ENCODE measurements at places on chromosomes 4 and X.

- DNase-seq, result no peak
Measured at GRCh38 chrX:2698604-2699003, 7.5 kb downstream of the CD99 start.

- peak; percentile 10 for DNase-seq
Measured at GRCh38 chrX:135295238-135295943, 13.9 kb upstream of the ETDC start.

- DNase-seq, result no peak
Measured at GRCh38 chr4:123653236-123653635, 256.6 kb downstream of the SPRY1 start.

- no peak for DNase-seq
Measured at GRCh38 chrX:13110433-13111324, 66.3 kb upstream of the FAM9C start.

DNA sequence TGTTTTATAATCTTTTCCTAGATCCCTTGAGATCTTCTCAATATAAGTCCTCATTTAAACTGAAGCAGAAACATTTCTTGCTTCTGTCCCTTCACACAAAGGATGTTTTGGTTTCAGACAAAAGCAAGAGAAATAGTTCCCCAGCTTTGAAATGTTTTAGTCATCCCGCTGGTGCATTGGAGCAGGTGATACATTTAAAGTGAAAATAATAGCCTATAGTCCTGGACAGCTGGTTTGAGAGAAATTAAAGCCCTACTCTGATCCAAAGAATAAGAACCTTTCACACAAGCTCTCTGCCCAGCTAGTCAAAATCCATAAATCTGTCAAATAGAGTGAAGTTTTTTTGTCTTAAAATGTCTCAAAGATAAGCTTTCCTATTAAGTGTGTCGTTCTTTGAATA, 79.4 kb downstream of the LUZP4 start:
- no peak for DNase-seq

DNA sequence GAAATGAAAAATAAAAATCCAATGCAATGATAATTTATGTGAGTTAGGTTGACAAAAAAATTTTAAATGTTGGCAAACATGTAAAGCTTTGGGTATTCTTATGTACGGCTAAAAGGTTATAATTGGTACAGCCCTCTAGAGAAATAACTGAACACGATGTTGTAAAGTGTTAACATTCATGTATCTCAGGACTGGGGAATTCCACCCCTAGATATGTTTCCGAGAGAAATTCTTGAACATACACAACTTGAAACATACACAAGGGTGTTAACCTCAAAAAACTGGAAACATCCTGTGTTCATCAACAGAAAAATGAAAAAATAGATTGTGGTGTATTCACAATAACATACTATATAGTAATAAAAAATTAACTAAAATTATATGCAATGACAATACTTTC, 91.8 kb downstream of the CHM start:
- DNase-seq, result no peak

DNA sequence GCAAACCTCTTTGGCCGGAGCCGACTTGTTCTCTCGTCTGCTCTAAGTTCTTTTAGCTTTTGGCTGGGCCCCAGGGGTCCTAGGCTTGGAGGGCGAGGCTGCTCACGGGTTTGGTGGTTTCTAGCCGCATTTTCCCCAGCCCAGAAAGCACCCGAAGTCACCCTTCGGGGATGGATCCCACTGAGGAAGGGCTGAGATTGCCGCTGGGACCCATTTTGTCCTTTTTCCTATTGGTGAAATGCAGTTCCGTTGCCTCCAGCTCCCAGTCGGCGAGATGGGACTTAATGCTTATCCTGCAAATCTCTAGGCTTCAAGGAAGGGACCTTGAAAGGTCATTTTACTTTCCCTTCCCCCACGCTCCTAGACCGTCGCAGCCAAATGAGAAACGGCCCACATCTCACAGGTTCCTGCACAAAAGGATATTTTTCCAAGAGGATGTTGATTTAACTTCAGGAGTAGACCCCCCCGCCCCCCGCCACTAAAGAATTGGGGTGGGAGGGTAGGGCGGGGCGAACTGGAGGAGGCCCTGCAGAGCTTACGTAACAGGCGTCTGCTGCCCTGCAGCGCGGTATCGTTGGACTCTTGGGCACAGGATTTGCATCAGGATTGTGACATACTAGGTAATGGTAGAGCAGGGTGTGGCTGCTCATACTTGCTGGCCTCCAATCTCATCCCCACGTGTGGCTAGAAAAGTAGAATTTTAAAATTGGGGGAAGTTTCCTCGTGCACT, 564 bp downstream of the PGK1 start:
- no peak for DNase-seq

DNA sequence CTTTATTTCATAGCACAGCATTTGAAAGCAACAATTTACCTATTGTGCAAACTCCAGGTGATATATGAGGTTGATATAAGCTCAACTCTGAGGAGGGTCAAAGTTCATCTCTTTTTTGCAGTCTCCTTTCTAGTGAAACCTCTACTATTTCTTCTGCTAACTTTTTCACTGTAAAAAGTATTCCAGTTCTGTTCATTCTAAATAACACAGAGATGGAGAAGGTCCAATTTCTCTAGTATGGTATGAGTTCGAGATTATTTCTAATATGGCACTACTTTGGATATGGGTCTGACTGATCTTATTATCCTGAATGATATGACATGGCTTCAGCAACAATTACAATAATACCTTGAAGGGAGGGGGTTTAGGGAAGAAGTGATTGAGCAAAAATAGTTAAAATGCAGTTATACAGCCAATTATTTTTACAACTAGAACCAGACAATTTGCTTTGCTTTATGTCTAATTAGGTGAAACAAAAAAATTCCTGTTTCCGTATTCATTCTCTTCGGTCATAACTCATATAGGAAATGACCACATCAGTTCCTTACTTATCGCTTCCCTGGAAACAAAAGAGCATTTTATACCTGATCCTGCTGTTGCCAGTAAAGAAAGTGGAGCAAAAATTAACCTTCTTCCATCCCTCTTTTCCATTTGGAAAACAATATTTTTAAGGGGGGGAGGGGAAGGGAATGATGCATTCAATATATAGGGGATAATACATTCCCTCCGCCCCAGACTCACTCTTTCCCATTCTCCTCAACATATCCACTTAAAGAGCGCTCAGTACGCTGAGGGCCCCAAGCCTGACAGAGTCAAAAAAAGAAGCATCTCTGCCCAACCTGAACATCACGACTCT, 1.0 kb downstream of the TBC1D9 start:
- DNase-seq, result no peak

- DNase-seq, result no peak
Measured at GRCh38 chr4:157080605-157081004, 4.7 kb downstream of the GLRB start.

GRCh38 chrX:22690116-22690515, 309.6 kb upstream of the DDX53 start:
- DNase-seq, result no peak

- DNase-seq, result no peak
Measured at GRCh38 chr4:48205107-48205506, 64.5 kb downstream of the TEC start.

DNA sequence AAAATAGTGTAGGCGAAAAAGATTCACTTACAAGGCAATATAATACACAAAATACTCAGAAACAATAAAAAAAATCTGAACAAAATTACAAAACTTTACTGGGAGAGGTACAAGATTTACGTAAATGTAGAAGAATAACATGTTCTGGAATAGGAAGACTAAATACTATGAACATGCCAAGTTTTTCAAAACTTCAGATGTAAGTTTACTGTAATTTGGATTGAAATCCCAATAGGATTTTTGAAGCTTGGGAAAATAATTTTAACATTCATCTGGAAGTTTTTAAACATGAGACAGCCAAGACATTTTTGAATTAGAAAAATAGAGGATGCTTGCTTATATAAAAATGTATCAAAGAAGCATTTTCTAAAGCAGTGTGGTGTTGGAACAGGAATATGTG, 30.5 kb upstream of the CT83 start:
- no peak for DNase-seq

DNA sequence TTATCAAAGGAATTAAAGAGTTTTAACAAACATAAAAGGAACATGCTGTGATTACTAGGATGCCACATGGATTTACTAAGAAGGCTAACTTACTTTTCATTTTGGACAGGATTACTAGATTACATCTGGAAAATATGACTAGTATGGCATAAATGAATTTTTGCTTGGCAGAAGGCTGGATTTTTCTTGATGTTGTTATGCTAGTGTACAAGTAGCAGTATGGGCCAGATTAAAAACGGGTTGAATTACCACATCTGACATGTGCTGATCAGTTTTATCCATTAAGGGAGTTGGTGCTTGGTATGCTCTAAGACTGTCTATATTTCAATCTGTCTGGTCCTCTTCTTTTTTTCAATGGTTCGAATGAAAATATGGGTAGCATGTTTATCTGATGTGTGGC, 70.5 kb downstream of the JADE1 start:
- DNase-seq, result no peak

DNA sequence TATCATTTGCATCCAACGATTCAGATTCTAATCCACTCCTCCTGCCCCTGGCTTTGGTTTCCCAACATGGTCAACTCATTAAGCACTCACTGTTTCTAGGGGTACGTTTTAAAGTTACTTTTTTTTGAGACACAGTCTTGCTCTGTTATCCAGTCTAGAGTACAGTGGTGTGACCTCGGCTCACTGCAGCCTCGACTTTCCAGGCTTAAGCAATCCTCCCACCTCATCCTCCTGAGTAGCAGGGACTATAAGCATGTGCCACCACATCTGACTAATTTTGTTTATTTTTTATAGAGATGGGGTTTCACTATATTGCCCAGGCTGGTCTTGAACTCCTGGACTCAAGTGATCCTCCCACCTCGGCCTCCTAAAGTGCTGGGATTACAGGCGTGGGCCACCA, 48.9 kb downstream of the TMEM156 start:
- no peak for DNase-seq

DNA sequence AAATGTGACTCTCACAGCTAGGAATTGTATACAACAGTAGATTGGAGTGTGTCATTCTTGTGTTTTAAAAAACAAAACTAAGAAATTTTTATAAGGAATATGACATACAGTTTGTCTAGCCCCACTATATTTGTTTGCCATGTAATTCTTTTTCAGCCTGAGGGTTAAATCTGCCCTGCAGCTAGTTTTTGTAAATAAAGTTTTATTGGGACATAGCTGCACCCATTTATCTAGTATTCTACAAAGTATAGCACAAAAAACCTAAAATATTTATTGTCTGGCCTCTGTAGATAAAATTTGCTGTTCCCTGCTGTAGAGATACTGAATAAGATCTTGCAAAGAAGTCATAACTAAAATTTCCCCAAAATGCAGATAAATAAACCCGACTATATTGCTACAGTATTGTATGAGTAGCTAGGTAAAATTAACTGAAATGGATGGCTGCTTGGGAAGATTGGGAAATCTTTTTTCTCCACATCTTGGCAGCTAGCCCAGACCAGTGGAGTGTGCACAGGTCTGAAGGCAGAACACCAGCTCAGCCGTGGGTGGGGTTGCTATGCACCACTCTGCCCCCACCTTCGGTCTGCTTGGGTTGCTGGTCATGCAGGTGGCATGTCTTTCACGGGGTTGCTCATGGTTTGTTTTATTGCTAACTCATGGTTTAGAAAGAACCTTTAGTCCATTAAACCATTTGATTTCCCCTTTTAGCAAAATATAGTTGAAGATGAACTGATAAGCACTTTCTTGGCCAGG, 127.9 kb downstream of the KLHL8 start:
- no peak for DNase-seq

DNA sequence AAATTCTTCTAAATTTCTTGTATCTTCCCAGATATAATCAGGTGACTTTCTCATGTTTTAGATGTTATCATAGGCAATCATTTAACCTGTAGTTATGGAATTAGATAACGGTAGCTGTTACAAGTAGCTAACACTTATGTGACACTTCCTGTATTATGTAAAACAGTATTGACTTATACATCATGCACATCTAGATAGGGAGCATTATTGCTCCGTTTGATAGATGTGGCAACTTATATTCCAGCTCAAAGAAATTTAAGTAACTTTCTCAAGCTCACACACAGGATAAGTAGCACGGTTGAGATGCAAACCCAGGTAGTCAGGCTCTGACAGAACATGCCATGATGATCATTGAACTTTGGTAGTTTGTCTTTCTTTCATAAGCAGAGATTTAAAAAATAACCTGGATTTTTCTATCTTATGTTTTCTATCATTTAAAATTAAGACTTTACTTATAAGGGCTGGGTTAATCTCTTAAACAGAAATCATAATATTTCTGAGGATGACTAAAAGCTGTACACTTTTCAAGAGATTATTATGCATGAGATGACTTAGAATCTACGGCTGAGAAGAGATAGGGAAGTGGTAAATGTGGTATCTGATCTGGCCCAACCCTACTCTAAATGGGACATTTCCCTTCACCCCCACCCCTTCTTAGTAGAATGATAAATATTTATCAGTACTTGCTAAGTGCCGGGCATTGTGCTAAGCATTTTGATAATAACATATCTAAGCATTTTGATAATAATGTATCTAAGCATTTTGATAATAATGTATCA, 69.1 kb upstream of the HPGD start:
- DNase-seq, result no peak

GRCh38 chr4:26700110-26700509, 116.2 kb downstream of the TBC1D19 start:
- no peak for DNase-seq

DNA sequence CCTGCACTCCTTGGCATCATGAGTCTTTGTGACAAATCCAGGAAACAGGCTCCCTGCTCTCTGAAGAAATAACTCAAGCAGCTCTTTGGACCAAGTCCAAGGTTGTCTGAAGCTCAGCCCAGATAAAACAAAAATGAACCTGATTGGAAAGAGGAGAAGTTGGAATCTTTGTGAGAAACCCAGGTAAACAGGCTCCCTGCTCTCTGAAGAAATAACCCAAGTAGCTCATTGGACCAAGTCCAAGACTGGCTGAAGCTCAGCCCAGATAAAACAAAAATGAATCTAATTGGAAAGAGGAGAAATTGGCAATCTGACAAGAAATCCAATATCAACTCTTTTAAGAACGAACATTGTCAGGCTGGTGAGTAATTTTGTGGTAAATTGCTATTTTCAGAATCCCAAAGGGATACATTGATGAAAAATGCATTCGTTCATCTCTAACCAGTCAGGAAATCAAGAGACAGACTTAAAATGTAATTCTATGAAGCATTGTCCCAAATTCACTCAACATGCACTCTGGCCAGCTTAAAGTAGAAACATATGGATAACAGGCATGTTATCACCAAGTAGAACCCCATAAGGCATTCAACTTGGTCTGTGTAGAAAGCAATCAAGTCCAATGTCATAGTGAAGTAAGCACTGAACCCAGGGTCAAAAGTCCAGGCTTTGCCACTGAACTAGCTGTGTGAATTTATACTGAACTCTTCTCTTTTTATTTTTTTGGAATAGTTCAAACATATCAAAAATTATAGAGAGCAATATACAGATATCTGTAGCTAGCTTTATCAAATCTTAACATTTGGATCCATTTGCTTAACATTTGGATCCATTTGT, 16.8 kb upstream of the NFXL1 start:
- DNase-seq, result no peak

- no peak for DNase-seq
Measured at GRCh38 chrX:17372052-17372451, 2.9 kb upstream of the NHS start.

DNA sequence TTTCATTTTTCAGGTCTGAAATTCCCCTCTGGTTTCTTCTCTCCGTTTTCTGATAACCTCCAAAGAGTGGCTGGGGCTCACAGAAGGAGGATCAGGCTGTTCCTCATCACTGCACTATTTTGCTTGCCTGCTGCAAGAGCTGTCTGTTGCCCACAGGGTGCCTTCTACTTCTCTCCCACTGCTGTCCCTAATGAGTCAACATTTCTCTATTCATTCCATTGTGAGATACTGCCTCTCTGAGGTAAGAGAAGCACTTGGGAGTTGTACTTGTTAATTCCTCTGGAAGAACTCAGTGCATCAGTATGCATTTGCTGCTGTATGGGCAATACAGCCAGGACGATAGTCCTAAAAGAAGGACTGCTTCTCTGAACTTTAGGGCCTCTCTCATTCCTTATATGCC, 34.8 kb downstream of the CT47B1 start:
- no peak for DNase-seq
